CD4-positive, alpha-beta T cell treated with Interleukin-4 for 1 hour (primary cell): ENCODE measurements at places on chromosomes 12 and 14.

DNA sequence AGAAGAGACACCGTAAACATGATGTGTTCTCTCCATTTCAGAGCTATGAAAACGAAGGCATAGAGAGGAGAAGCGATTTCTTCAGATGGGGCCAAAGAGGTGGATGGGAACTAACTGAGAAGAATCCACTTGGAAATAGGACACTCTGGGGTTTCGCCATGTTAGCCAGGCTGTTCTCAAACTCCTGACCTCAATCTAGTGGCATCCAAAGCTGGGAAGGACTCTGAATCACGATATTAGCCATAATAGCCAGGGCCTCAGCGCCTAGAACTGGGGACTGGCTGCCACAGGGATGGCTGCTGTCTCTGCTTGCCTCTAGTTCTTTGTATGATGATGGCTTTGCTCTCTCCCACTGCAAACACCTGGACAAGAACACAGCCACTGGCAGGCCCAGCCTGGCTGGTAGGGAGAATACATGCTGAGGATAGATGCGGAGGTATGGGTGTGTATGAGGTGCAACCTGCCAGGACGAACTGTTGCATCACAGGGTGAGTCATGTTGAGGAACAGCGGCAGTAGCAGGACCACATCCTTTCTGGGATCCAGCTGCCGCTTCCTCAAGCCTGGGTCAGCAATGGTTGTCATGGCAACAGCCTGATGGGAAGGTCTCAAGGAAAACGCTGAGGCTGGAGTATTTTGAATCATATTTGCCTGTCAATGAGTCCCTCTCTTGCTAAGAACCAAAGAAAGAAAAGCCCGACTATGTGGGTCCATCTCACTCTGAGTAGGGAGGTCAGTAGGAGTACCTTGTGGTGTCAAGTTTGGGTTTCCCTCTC, 31.1 kb downstream of the CCDC177 start:
- DNase-seq, result peak; percentile 25

- no peak for DNase-seq
Measured at GRCh38 chr12:131211340-131211938, 257.7 kb downstream of the ADGRD1 start.

- DNase-seq, result no peak
Measured at GRCh38 chr12:30701056-30701455, 5.4 kb upstream of the IPO8 start.

GRCh38 chr12:118035190-118036041, 18.9 kb downstream of the RFC5 start:
- DNase-seq, result no peak

DNA sequence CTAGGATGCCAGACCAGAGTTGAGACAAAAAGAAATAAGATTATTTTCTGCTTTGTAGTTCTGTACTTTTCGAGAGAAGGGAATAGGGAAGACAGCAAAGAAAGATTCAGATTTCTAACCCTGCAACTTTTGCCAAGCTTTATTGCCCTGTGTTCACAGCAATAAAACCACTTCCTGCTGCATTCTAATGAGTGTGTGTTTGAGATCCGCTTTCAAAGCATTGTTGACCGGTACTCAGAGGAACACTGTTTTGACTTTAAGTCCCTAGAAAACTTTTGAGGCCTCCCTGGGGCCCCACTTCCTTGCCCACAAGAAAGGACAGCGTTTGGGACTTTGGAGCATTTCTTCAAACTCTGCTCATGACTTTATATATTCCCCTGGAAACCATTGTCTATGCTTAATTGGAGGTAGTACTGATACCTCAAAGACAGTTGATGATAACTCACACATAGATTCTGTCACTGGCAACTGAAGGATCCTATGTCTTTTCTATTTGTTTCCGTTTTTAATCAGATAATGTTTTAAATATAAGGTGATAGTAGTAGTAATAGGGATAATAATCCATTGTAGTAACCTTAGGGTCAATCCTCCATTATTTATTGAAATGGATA, 1.3 kb downstream of the RNASE6 start:
- peak; percentile 43 for DNase-seq

DNA sequence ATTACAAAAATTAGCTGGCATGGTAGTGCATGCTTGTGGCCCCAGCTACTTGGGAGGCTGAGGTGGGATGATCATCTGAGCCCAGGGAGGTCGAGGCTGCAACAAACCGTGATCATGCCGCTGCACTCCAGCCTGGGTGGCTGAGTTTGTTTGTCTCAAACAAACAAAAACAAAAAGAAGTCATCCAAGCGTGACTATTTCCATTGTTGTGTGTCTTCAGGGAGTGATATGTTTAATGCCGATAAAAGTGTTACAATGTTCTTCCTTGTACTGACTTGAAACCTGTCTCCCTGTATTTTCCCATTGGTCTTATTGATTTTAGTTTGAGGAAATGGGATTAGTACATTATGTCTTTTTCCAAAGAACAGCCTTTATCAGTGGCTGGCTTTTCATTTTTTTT, 75.6 kb upstream of the USP44 start:
- no peak for DNase-seq

DNA sequence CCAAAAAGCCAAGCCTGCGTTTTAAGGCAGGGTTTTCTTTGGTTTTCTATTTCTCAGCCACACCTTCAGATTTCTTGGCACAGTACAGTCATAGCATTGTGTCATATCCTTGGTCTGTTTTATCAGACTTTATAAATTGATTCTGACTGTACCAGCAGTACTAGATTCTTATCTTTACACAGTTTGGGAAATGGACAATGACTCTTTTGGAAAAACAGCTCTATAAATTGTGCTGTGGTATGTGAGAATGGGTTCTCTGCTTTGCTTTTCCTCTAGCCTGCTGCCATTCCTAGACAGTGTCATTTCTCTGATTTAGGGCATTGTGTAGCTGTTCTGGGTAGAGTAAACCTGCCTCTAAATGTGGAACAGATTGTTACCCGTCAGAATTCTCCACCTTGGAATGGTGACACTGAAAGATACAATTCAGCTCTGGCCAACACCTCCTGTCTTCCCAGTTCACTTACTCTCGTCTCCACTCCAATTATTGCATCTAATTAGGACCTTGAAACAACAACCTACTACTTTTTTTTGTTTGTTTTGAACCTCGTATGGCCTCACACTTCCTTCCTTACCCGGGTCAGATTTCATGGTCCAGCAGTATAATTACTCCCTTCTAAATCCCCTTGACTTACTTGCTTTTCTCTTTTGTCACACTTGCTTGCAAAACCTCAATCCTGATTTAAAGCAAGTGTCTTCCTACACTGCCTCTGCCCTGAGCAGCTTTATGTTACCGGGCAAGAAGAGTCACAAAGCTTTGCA, 226.3 kb downstream of the ERC1 start:
- no peak for DNase-seq

DNA sequence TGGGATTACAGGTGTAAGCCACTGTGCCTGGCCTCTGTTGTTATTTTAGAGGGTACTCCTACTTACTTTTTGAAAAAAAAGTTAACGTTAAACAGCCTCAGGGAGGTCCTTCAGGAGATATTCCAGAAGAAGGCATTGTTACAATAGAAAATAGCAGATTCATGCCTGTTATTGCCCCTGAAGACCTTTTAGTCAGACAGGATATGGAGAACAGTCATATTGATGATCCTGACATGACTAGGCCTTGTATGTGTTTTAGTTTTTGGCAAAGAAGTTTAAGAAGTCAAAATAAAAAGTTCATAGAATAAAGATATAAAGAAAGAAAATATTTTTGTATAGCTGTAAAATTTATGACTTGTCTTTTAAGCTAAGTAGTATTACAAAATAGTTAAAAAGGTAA, 45.3 kb downstream of the WASHC3 start:
- DNase-seq, result no peak

DNA sequence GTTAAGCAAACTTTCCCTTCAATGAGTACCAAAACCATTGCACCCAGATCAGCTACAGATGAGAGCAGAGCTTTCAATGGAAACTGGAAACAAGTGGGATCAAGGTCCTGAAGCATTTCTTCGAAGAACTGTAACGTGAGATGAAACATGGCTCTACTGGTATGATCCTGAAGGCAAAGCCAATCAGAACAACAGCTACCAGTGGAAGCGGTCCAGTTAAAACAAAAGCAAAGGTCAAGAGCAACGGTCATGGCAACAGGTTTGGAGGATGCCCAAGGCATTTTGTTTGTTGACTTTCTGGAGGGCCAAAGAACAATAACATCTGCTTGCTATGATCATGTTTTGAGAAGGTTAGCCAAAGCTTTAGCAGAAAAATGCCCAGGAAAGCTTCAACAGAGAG, 137.9 kb upstream of the CPSF6 start:
- no peak for DNase-seq

DNA sequence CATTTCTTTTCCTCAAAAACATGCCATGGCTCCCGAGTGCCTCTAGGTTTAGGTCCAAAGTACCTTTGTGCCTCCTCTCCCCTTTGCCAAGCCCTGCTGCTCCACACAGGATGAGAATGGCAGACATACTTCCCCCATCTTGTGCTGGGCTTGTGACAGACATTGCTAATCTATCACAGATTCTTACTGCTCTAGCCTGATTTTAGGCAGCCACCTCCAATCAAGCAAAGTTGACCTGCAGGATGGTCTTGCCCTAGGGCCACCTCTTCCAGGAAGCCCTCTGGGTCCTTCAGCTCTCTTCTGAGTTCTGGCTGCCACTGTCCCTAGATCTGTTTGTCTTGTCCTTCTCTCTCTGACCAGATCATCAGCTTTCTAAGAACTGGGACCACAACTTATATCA, 20.5 kb downstream of the FOXN4 start:
- no peak for DNase-seq

DNA sequence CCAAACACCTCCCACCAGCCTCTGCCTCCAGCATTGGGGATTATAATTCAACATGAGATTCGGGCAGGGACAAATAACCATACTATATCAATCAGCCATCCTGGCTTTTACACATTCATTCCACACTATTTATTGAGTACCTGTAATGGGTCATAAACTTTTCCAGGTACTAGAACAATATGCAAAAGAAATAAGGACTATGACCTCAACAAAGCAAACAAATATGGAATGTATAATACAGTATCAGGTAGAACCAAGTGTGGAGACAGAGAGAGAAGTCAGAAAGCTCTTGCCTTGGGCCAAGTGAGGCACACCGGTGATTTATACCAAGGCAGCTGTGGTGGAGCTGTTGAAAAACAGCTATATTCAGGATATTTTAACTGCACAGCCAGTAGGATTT, 116.3 kb downstream of the TSPAN8 start:
- DNase-seq, result no peak

DNA sequence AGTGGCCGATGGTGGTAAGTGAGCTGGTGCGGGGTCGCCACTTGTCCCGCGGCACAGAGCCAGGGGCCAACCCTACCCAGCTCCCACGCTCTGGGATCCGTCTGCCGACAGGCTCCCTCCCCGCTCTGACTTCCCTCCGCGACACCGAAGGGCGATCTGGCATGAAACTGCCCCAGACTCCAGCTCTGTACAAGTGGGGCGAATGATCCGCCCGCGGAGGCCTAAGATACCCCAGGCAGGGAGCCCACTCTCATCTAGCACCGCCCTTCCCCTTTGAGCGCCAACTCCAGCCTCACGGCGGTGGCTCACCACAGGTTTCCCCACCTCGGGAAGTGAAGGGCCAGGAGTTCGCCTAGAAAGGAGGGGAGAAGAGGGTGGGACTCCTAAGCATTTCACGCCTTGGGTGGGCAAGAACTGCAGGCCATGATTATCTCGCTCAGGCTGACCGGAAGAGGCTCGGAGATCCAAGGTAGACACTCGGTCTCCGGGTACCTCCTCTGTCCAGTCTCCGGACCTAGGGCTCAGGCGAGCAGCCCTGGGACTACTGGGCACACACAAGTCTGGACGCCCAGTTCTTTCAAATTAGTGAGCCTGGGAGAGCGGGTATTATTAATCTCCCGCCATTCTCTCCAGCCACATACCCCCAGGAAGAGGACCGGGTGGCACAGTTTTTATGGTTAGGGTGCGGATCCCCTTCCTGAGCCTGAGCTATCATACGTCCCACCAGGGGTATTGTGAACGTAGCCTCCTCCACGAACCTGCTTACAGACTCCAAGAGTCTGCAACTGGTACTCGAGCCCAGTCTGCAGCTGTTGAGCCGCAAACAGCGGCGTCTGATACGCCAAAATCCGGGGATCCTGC, 849 bp downstream of the WNT1 start:
- no peak for DNase-seq

- DNase-seq, result no peak
Measured at GRCh38 chr12:108772891-108773797, 41.8 kb upstream of the CORO1C start.

DNA sequence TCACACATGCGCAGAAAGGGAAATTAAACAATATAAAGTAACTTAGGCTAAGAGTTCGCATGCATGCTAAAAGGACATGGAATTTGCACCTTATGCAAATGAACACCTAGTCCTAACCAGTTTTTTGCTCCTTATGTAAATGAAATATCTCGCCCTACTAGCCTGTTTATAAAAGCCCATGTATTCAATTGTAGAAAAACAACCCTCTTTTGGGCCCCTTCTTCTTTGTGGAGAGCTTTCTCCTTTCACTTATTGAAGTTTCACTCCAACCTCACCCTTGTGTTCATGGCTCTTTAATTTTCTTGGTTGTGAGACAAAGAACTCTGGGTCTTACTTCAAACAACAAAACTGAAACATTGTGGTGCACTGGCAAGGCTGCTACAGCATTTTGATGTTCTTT, 333.4 kb upstream of the ATXN7L3B start:
- no peak for DNase-seq

DNA sequence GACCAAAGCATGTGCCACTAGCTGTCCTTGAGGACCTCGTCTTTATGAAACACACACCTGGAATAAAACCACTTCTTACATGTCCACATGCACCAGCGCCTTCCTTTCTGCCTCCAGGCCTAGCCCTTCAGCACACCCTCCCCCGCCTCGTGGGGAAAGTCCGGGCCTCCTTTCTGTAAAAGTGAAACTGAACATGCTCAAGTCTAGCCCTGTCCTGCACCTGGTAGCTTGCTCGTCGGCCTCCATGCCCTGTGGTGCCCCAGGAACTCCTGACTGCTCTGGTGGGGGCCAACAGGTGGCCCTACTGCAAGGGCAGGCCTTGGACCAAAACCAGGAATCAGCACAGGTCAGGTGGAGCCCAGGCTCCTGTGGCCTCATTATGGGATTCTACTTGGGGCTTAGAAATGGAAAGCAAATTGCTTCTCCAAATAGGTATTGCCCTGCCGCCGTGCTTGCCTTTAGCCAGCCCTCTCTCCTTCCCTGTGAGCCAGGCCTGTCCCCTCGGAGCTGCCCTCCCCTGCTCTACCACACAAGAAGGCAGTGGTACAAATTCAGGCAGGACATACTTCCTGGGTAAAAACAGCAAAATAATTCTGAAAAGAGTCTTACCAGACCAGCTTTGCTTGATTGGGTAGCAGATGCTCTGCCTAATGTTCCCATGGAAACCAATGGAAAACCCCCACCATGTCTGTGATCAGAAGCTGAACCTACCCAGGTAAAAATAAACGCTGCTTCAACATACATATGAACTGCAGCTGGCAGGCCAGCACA, 43.5 kb downstream of the ERH start:
- peak; percentile 76 for DNase-seq

GRCh38 chr12:89895591-89895990, 187.0 kb upstream of the ATP2B1 start:
- no peak for DNase-seq

DNA sequence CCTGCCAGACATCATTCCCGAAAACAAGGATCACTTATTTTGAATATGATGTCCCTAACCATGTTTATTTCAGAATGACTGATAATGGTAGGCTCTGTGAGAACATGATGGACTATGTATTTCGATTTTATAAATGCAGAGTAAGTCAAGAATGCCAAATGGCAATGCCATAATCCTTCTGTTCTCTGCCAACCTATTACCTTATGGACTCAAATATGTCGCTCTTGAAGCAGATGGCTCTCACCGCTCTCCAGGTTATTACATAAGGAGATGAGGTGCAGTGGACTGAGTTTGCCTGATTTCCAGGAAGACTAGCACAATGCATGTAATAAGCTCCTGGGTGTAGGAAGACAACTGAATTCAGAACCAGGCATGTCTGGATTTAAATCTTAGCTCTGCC, 227.2 kb downstream of the BTG1 start:
- DNase-seq, result no peak
